Activated CD8-positive, alpha-beta T cell treated with anti-CD3 and anti-CD28 coated beads for 36 hours (primary cell): ENCODE measurements at places on chromosomes 6 and 20.

DNA sequence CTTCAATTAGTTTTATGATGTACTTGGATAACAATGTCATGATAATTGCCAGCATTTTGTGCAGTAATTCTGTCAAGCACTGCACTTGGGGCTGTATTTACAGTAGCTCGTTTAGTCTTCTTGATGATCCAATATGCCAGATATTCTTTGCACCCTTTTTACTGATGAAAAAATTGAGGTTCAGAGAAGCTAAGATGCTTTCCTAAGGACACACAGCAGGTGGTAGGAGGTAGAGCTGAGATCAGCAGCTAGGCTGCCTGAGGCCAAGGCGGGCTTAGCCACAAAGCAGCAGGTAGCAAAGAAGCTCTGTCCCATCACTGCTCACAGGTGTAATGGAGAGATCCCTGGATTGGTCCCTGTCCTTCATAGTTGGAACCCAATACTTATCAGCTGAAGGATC, 33.3 kb downstream of the SUMO4 start:
- DNase-seq: no peak

GRCh38 chr6:105985098-105985815, 100.9 kb upstream of the PRDM1 start:
- DNase-seq: no peak

GRCh38 chr20:40953856-40954255, 74.8 kb upstream of the TOP1 start:
- DNase-seq: peak; percentile 20

GRCh38 chr6:46794068-46794467, 879 bp downstream of the MEP1A start:
- DNase-seq: no peak

- no peak for DNase-seq
Observed at GRCh38 chr20:13147971-13148370, 73.1 kb upstream of the ISM1 start.

GRCh38 chr6:44779130-44779826, 391.8 kb downstream of the CDC5L start:
- DNase-seq: no peak

- DNase-seq: no peak
Observed at GRCh38 chr20:47049771-47050170, 155.1 kb downstream of the EYA2 start.

- no peak for DNase-seq
Observed at GRCh38 chr6:75287424-75287823, 2.8 kb upstream of the TMEM30A start.

DNA sequence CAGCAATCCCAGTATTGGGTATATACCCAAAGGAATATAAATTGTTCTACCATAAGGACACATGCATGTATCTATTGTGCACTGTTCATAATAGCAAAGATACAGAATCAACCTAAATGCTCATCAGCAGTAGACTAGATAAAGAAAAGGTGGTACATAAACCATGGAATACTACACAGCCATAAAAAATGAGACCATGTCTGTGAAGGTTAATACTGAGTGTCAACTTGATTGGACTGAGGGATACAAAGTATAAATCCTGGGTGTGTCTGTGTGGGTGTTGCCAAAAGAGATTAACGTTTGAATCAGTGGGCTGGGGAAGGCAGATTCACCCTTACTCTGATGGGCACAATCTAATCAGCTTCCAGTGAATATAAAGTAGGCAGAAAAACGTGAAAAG, 86.9 kb downstream of the MAN1A1 start:
- DNase-seq: no peak

GRCh38 chr6:154951345-154952200, 43.5 kb upstream of the TIAM2 start:
- peak; percentile 51 for DNase-seq

DNA sequence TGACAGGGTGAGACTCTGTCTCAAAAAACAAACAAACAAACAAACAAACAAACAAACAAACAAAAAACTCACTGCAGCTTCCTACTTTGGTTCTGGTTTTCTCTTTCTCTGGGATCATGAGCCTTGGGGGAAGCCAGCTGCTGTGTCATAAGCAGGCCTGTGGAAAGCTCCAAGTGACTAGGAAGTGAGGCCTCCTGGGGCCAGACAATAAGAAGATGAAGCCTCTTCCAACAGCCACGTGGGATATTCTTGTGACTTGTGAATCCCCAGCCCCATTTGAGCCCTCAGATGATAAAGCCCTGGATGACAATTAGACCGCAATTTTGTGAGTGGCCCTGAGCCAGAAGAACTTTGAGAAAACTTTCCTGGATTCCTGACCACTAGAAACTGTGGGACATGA, 11.4 kb downstream of the HLA-A start:
- DNase-seq: no peak

GRCh38 chr6:168383062-168383854, 57.7 kb upstream of the SMOC2 start:
- no peak for DNase-seq

GRCh38 chr6:37972994-37973757, 153.6 kb downstream of the ZFAND3 start:
- DNase-seq: no peak

DNA sequence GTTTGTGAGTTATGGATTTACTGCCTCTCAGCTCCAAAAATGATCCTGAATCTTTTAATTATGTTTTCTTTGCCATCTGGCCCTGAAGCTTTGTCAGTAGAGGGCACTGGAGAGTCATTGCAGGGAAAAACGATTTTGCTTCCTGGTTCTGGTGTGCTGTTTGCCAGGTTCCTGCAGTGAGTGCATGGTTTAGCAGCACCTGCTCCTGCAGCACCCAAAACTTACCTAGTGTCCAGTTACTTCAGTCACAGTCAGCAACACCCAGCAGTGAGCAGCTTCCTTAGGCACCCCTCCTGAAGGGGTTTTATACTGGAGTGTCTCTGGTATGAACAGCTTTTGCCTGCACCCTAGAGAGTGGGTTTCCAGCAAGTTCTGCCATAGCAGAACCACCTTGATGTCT, 6.0 kb upstream of the TRIM26 start:
- DNase-seq: peak; percentile 71

GRCh38 chr6:26157251-26158075, 70.2 kb downstream of the HFE start:
- DNase-seq: peak; percentile 80

DNA sequence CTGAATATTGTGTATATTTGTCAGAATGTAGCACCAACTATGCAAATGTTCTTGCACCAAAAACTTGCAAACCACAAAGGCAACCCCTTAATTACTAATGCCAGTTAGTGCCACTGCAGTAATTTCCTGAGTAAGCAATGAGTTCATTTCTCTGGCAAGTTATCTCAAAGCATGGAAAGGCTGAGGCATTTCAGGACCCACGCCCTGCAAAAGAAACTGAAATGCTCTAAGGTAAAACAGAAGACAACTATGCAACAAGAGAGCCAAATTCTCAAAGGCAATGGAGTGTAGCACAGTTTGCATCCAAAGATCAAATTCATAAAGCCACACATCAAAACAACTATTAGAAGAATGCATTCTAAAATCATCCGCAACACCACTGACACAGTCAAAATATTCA, 994.4 kb downstream of the EYS start:
- no peak for DNase-seq

DNA sequence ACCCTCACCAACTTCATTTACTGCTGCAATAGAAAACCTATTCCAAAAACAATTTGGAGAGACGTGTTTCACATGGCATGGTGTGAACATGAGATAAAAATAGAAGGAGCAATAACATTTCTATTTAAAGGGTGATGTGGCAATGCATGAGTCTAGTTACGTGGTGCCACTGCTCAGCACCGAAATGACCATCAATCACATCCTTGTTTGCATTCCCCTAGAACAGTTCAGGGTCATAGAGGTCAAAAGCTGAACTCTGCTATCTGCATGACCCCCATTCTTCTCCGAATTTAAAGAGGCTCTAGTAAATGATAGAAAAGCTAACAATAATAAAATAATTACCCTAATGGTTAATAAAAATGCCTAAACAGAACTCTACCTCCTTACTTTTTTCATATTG, 29.5 kb downstream of the ROS1 start:
- no peak for DNase-seq
